ENCODE measurements at places on chromosomes 7 and 10.

- DNase-seq = no peak
These were observed 374.7 kb downstream of the TCERG1L start for GRCh38 chr10:130936851-130937250.

DNA sequence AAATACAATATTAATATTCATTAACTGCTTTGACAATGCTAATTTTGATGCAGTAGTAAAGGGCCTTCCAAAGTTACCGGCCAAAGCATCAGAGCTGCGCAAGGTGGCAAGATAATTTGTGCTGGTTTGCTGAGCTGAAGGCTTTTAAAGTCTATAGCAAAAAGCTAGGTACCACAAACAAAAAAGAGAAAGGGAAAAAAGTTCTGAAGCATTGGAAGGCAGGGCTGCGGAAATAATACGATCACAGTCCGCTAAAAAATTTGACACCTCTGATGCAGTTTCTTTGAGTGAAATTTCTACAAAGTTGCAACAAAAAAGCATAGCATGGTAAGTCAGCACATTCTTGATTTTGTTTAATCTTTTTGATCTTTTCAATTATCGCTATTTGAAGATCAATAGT is 175.6 kb downstream of the TCF7L2 start:
- no peak for DNase-seq

DNA sequence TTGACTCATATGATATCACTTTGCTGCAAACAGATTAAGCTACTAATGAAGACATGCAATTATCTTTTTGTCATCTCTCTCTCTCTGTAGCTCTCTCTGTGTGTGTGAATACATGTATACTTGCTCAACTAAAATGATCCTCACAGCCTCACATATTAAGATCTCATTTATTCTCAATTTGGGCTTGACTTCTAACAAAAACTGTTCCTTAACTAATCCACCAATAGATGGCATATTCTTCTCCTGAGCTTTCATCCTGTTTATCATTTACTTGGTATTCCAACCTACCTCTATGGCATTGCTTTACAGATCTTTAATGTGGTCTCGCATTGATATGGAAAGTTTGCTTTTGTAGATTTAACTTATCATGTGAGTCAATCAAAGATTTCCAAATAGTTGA is 540.4 kb downstream of the CNTNAP2 start:
- no peak for DNase-seq

GRCh38 chr7:76020031-76020714 is 25.8 kb upstream of the TMEM120A start:
- DNase-seq = peak; percentile 58

GRCh38 chr10:102604439-102604841 is 39.8 kb upstream of the TRIM8 start:
- DNase-seq = no peak

DNA sequence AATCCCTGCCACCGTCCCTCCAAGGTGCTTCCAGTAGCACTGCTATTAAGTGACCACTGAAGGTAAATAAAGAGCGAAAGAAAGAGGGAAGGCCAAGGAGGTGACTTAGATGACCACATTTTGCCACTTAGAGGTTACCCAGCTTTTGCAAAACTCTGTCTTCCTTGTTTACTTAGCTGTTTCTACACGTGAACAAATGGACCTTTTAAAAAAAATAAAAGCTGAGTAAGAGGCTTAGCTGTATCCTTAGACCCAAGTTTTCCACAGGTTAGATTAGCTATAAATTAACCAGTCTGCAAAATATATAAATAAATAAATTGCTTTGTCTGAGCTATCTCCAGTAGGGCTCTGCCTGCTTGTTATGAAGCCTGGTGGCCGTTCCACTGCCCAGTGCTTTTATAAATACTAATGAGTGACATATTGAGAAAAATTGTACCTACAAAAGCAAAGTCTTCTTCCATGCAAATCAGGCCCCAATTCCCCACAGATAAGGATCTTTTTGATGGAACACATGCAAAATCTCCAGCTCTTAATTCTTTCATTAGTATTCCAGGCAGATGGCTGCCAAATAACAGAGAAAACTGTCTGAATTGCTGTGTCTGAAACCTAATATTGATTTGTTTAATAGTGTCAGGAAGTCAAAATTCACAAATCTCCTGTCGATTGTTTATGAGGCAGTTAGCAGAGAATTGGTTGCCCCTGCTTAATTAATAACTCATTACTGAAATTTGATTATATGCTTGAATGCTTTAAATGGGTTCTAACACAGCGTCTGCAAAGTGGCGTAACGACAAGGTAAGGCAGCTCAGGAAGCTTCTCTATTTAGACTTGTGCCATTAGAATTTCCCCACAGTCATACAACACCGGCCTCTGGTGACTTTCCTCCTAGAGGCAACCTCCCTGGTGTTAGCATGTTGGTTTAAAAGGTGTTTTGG is 176.7 kb downstream of the EMX2 start:
- no peak for DNase-seq

- no peak for DNase-seq
These were observed 170.1 kb upstream of the NPVF start for GRCh38 chr7:25398418-25398817.

GRCh38 chr10:13890233-13891127 is 303.7 kb downstream of the PRPF18 start:
- DNase-seq = no peak

DNA sequence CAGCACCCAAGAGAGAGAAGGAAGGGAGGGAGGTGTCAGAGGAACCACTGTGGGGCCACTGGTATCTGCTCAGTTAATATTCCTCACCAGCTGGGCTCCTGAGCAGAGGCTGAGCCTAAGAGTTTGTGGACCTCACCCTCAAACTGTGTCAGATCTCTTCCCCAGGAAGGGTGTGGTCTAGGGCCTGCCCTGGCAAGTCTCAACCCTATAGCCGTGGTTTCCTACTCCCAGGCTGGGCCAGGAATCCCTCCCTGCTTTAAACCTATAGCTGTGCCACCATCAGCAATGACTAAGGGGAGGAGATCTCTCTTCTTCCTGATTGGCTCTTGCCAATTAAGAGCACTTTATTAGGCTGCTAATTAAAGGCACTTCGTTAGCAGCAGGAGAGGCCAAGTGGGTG is 29.9 kb downstream of the POLL start:
- no peak for DNase-seq

DNA sequence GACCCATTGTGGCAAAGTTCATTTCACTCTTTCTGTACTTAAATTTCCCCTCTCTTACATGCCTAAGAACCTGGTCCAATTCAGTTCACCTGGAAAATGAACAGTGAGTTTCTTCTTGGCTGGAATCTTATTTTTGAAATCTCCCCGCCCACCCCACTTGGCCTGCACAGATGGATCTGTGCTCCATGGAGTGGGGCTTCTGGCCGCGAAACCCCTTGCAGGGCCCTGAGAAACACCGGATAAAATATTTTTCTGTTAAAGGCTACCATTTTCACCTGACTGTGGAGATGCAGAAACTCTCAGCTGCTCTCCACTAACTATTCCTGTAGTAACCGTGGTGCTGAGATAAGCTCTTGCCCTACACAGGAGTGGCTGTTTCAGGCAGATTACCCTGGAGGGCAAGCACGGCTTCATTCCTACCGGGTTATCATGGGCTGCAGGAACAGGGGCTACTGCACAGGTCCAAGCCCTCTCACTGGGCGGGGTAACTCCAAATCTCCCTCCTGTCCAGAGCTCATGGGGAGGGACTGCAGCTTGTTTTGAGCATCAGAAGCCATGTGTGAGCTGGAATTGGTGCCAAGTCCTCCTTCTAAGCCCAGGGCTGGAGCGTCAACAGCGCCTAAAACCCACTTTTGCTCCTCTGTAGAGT is 118.9 kb downstream of the PRPF18 start:
- DNase-seq = no peak

- no peak for DNase-seq
These were observed 997.0 kb upstream of the POT1 start for GRCh38 chr7:125926621-125927020.

GRCh38 chr7:124460056-124460450 is 305.5 kb downstream of the GPR37 start:
- no peak for DNase-seq

- no peak for DNase-seq
These were observed 193.7 kb upstream of the SVIL start for GRCh38 chr10:29828440-29828894.

DNA sequence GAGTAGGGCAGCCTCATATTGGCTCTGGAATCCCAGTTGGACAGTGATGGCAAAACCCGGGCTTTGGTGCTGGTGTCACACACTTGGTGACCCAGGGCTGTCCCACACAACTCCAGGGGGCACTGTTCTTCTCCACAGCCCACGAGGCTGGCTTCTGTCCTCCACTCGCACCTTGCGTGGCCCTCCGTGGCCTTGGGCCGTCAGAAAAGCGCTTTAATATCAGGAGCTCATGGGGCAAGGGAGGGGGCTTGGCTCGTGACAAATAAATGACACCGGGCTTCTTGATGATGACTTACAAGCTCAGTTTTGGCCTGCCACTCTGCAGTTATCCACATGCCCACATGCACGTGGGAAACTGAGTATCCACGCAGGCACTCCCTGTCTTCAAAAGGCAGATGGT is 8.1 kb downstream of the DOCK1 start:
- DNase-seq = no peak

GRCh38 chr10:61742812-61743211 is 80.1 kb downstream of the CABCOCO1 start:
- no peak for DNase-seq

- no peak for DNase-seq
These were observed 5.3 kb downstream of the SH3PXD2A start for GRCh38 chr10:103849880-103850571.

GRCh38 chr10:47374611-47375536 is 9.2 kb downstream of the ZNF488 start:
- no peak for DNase-seq

- no peak for DNase-seq
These were observed 62.2 kb downstream of the ARMH3 start for GRCh38 chr10:101993651-101994200.

DNA sequence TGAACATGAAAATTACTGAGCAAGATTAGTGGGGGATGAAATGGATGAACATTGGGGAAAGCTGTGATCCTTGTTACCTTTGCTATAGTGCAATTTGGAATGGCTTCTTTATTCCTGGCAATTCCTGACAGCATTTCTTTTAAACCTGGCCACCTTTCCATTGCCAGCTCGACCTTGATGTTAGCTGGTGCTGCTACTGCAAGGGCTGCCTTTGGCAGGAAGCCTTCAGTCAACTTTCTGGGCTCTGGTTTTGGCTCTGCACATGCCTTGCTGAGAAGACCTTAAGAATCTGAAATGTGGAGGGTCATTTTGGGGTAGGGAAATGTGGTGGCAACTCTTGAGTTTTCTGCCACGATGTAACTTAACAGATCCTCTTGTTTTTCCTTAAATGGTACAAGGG is 64.7 kb downstream of the KAT6B start:
- DNase-seq = no peak

DNA sequence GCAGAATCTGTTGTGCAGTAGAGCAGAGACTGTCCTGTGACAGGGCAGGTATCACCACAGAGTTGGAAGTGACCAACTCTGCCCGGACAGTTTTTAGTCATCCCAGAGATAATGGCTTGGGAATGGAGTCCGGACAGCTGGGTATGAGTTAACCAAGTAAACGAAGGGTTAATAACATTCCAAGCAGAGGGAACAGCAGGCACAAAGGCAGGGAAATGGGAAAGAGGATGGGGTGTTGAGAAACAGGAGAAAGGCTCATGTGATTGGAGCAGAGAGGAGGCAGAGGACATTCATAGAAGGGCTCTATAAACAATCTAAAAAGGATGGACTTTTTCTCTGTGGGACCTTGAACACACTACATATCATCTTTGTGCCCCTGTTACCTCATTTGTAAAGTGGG is 132.2 kb upstream of the YAE1 start:
- DNase-seq = no peak

GRCh38 chr7:35967366-35968139 is 166.7 kb downstream of the SEPTIN7 start:
- DNase-seq = no peak

DNA sequence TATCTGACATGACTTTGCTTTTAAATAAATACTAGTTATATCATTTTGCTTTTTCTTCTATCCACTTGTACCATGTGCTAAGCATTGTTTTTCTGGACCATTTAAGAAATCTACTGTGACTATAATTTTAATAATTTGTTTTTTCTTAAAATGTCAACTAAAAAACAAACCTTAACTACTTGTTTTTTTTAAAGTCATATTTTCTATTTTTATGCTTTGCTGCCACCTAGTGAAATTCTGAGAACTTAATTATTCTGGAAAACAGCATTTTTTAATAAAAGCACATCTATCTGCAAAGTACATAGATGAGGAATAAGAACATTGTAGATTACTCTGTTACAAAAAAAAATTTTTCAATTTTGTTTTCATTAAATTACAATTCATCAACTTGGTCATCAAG is 47.4 kb downstream of the ORC5 start:
- no peak for DNase-seq

DNA sequence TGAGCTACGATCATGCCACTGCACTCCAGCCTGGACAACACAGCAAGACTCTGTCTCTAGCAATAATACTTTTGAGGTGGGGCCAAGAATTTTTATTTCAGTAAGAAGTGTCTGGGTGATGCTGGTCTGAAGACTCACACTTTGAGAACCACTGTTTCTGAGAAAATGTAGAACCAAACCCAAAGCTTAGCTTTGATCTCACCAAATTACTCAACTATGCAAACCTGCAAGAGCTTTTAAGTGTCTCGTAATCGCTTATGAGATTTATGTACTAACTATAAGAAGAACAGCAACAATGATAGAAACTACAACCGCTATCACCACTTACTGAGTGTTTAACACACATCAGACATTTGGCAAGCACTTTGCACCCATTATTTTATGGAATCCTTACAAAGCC is 29.5 kb downstream of the APBB1IP start:
- DNase-seq = no peak

DNA sequence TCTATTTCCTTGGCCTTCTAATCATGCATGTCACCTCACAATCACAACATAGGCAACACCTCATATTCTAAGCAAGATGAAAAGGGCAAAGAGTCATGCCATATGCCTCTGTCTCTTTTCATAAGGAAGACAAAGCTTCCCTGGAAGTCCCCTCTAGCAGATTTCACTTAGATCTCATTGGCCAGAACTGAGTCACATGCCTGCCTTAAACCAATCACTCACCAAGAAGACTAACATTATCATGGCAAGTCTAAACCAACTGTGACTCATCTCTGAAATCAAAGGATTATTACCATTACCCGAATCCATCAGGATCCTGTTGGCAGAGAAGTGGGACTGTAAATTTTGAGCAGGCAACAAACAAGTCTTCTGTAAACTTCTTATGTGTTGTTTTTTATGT is 27.8 kb downstream of the CAV1 start:
- no peak for DNase-seq

DNA sequence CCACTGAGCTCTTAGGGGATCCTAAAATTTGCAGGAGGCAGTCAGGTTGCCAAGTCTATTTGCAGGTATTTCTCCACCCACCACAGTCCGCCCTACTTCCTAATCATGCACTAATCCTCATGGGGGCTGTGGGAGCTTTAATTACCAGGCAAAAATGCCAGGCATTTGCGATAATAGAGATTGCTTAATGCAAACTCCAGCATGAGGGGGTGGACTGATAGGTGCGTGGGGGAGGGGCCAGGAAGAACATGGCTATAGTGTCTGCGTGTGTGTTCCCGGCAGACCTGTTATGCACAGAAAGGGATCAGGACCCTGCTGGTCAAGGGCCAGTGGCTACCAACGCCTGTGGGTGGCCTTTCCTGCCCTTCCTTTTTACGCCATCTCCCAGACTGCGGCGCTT is 15.6 kb upstream of the AQP1 start:
- no peak for DNase-seq
